ENCODE measurements at places on chromosomes 5 and 9.

GRCh38 chr9:73597771-73598170, 446.1 kb downstream of the ANXA1 start:
- no peak for DNase-seq

GRCh38 chr5:14855366-14855765, 16.2 kb downstream of the ANKH start:
- no peak for DNase-seq

DNA sequence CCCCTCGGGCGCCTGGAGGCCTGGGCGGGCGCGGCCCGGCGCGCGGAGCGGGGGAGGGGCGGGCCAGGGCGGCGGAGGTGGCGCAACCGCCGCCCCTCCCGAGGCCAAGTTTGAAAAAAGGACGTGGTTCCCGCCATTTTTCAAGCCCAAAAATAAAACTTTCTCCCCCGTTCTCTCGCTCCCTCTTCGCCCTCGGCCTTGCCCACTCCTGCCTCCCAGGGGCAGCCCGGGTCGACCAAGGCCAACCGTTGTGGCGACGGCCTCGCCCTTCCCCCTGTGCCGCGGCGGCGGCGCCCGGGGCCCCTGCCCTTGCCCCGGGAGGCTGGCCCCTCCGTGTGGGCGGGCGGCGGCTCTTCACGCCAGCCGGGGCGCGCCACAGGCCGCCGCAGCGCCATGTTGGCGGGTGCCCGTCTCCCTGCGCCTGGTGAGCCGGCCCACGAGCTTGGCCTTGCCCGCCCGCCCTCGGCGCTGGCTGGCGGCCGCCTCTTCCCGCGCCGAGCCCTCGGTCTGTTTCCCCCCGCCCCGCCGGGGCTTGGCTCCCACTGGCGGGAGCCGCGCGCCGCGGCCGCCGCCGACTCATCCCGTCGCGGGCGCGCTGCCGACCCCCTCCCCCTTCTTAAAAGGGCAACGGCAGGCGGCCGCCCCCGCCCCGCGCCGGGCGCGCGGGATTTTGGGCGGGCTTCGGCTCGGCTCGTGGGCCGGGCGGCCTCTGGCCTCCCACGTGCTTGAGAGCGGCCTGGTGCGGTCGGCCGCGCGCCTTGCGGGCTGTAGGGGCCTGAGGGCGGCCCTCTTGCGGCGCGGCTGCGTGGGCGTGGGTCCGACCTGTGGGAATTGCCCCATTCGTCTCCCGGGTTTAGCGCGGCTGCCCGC, 1.3 kb downstream of the ANP32B start:
- peak; percentile 79 for DNase-seq

DNA sequence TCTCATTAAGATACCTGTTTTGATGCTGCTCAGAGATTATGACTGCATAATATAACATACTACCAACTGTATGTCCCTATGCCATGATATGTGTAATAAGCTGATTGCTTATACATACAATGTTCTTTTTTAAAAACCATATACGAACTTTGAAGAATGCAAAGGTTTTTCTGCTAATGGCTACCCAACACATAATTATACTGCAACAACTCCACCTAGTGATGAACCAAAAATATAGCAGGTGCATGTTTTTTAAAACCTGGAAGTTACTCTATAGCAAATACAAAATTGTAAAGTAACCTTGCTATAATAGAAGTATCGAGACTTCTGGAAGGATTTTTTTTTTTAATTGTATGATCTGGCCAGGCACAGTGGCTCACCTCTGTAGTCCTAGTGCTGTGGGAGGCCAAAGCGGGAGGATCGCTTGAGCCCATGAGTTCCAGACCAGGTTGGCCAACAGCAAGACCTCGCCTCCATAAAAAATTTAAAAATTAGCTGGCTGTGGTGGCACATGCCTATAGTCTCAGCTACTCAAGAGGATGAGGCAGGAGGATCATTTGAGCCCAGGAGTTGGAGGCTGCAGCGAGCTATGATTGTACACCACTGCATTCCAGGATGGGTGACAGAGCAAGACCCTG, 49.1 kb downstream of the HOMER1 start:
- DNase-seq, result peak; percentile 14

DNA sequence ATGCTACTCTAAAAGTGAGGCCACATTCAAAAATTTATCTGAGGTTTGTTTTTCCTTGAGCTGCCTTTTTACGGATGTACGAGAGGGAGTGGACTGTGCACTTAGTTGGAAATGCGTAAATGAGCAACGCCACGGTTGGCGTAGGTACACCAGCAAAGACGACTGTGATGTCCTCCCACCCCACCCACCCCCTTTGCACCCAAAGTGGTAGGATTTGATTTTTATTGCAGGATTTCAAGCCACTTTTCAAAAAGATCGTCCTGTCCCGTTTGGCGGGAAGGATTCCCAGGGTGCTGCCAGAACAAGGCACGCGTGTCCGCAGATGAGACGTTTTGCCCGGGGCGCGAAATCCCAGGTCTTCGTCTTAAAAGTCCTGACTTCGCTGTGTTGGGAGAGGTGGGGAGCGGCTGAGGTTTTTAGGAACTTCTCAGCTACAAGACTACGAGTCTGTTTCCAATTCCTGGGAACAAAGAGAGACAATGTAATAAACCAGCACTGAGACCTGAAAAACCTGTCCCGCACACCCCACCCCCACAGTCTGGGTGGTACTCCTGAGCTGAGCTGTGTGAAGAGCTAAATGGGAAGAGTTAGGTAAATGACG, 1.0 kb upstream of the TLE1 start:
- DNase-seq, result peak; percentile 54
